Activated T-helper 2 cell treated with anti-CD3 and anti-CD28 coated beads, Interferon-gamma antibody, Interleukin-2, Interleukin-4, amounts not matched to agents 10 μg/mL and 5 μg/mL and 100 μg/mL, durations not matched to agents 14 hours and 24 hours and 36 hours (primary cell): ENCODE measurements at places on chromosomes 1 and 21.

- no peak for DNase-seq
Measured at GRCh38 chr1:93257889-93258288, 77.4 kb downstream of the CCDC18 start.

- no peak for DNase-seq
Measured at GRCh38 chr21:38813547-38813946, 7.8 kb downstream of the ETS2 start.

- peak; percentile 8 for DNase-seq
Measured at GRCh38 chr1:176949033-176949662, 215.4 kb downstream of the ASTN1 start.

GRCh38 chr1:87169263-87169910 lies 159.3 kb upstream of the LMO4 start:
- DNase-seq = no peak

- DNase-seq = no peak
Measured at GRCh38 chr1:17615959-17616358, 76.5 kb downstream of the ARHGEF10L start.

- no peak for DNase-seq
Measured at GRCh38 chr21:41119901-41120300, 48.1 kb upstream of the BACE2 start.

- DNase-seq = no peak
Measured at GRCh38 chr1:211932933-211933254, 102.3 kb upstream of the LPGAT1 start.

GRCh38 chr1:244335456-244335855 lies 116.3 kb downstream of the ADSS2 start:
- DNase-seq = no peak

DNA sequence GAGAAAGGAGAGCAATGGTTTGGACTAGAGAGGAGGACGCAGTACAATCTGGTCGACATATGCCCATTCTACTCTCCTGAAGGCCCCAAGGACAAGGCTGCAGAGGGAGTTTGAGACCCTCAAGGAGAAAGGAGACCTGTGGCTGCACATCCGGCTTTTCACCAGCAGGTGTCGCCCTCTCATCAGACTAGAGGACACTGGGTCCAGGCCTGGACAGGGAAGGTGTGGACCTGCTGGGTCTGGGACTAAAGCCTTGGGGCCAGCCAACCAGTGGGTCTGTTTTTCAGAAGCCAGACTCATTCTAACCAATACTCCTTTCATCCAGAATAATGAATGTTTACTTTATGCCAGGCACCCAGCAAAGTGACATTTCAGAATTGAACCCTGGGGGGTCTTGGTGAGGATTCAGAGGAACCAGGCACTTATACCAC lies 5.0 kb downstream of the SRARP start:
- DNase-seq = peak; percentile 50
